Vagina (tissue), 2 donors: ENCODE measurements at places on chromosomes 6 and 20. TPM values are rescaled to one million over a fixed set of nuclear protein-coding genes. Genes with fewer than 3 reads are reported as not detected.

- DNase-seq: no peak
Observed at GRCh38 chr6:44102527-44102926, 24.7 kb downstream of the MRPL14 start.

DNA sequence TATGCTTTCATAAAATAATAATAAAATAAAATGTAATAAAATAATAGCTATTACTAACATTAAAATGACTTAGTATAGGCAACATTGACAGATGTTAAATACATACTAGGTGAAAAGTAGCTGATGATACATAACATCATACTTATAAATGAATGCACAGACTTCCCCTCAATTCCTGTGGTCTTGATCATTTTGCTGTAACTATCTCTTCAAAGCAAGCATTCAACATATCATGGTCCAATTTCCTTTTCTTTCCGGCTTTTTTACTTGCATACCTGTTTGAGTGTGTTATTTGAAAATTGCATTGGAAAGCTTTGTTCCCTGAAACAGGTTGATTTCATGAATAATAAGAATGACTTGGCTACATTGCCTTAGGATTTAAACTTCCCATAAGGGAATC lies 309.3 kb downstream of the HDGFL1 start:
- DNase-seq: no peak

DNA sequence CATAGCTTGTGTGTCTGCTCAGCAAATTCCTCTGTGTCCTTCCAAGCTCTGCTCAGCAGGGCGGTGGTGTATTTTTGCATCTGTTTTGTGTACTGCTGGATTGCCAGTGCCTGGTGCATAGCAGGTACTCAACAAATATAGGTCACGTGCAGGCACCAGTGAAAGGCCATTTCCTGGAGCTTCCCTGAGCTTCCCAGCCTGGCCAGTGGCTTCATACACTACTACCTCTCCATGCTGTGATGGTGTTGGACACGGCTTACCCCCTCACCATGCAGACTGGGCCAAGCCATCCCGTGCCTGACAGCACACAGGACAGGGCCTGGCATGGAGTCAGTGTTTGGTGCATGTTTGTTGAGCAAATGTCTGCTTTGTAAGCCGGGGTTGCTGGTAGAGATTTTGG lies 7.7 kb upstream of the PHACTR3 start:
- no peak for DNase-seq

Gene PRR18
- not detected for total RNA-seq

Gene HLA-DRB5
- total RNA-seq: 4.7 TPM
